ENCODE measurements at places on chromosomes 4 and X.

DNA sequence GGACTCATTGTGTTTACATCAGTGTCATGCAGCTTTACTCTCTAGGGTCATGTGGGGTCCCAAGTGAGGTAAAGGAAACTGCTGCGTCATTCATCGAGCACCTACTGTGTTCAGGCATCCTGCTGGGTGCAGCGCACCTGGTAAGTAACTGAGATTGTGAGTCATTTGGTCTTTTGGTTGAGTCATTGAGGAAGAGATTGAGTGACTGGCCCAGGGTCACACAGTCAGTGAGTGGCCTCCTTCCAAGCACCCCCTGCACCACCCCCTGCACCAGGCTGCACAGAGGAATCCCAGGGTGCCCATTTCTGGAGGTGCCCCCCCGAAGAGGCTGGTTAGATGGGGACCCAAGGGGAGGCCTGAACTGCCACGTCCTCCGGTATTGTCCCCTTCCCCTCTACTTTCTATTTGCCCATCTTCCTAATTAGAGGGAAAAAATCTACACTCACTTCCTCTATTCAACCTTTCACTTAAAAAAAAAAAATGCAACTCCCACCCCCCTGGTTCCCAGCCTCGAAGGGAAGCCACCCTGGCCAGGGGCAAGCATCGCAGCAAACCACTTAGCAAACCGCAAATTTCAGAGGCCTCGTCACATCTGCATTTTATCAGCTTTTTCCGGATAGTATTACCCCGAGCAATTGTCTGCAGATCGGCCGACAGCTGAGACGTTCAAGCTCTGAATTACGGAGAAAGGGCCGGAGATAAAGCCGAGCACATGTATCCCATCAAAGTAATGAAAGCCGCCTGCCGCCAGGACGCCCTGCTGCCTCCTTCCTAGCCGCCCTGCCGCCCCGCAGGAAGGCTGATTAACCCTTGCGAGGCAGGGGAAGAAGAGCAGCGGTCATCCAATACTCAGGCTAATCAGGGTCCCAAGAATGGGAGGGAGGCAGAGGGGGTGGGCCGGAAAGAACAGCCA, 96.3 kb upstream of the MSX1 start:
- peak; percentile 3 for DNase-seq

DNA sequence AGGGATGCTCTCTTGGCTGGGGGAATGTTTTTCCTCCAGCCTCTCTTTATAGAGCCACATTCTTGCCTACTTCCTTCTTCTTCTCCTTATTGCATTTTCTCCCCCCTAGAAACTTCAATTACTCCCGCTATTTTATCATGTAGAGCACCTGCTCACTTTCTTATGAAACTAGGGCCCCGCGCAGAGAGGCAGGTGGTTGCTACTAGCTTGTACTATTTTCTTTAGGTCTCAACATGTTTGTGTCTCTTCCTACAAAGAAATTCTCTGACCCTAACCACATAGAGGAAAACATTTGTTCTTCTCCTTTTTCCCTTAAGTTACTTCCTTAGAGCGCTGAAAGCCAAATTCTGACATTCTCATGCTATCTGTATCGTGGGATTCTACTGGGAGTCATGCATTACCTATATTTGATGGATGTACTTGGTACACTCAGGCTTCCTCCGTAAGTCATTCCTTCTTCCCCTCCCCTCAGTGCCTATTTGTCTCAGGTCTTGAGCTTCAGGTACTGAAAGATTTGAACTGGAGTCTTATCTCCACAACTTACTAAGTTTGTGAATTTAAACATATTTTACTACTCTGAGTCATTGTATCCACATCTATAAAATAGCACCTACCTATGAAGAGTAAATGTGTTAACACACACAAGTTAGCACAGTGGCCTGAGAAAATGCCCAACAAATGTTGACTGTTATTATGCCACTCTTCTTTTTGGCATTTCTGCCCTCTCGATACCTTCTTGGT, 159.1 kb upstream of the LEF1 start:
- DNase-seq, result no peak

- DNase-seq, result no peak
These were observed 115.8 kb downstream of the THOC2 start for GRCh38 chrX:123617007-123617406.

DNA sequence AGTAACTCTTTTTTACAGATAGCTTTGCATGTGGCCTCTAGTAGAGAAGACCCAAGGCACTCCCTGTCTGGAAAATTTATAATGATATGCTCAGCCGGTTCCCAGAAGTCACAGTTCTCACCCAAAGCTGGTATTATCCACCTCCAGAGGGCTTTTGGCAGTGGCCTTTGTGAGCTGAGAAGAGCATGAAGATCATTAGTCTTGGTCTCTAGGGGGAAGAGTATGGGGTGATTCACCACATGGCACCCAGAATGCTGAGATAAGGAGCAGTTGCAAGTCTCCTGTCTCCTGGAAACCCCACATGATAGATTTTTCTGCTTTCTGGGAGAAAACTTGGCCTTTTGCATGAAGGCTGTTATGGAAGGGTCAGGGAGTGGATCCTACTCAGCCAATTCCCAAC, 75.4 kb upstream of the PRPS1 start:
- no peak for DNase-seq

DNA sequence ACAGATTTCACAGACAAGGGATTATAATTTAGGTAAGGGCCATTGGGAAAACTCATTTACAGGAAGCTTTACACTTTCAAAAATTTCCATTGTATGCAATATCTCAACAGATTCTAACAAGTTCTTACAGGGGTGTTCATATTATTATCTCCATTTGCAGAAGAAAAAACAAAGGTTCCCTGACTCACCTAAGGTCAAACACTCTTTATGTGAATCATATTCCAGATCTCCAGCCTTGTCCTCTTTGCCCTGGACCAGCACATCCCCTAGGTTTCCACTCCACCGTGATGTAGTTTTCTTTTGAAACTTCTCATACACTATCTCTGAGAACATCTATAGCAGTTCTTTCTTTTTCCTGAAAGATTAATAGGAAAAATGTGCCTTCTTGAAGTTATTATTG, 96.4 kb upstream of the HS3ST1 start:
- DNase-seq, result no peak

DNA sequence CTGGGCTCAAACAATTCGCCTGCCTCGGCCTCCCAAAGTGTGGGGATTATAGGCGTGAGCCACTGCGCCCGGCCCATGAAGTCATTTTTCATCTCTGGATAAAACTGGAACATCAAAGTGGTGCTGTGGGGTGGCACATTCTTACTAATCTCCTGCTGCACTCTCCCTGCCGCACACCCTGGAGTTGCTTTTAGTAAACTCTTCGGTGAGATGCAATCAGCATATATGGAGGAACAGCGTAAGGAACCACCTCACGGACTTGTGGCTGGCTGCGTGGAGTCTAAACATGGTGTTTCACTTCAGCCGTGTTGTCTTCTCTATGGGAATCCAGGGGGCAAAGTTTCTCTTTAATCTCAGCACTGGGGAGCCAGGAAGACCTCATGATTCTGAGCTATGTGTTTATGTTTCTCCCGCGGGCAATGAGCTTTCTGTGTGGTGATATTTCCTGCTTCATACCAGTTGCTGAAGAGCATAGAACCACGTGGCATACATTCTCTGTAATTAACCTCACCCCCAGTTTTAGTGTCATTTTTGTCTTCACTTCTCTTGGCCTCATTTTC, 2.1 kb upstream of the RHOH start:
- no peak for DNase-seq

GRCh38 chr4:37748485-37748884, 62.3 kb upstream of the RELL1 start:
- DNase-seq, result no peak
